ENCODE measurements at places on chromosomes 2 and 18. TPM values are rescaled to one million over a fixed set of nuclear protein-coding genes. Genes with fewer than 3 reads are reported as not detected.

GKN1 gene
- not detected for polyA plus RNA-seq

GRCh38 chr2:240429872-240430491 lies 5.5 kb upstream of the GPC1 start:
- H3K36me3 ChIP-seq = no peaks in the 10 kb centered on the region
- peaks cover 17% of the 10 kb centered on the region for H3K27me3 ChIP-seq
- DNase-seq = no peak
- H3K4me3 ChIP-seq = no peak overlapping the region
- H3K27ac ChIP-seq = no peak overlapping the region

GPR17 gene
- polyA plus RNA-seq = not detected

GRCh38 chr2:117169036-117169765 lies 645.3 kb upstream of the DDX18 start:
- DNase-seq = no peak
- no peaks in the 10 kb centered on the region for H3K36me3 ChIP-seq
- no peaks in the 10 kb centered on the region for H3K27me3 ChIP-seq

- no peak overlapping the region for H3K4me3 ChIP-seq
- H3K27me3 ChIP-seq = no peaks in the 10 kb centered on the region
- no peak overlapping the region for H3K27ac ChIP-seq
- no peak for DNase-seq
Observed at GRCh38 chr2:9497017-9497416, 22.7 kb downstream of the IAH1 start.

DNA sequence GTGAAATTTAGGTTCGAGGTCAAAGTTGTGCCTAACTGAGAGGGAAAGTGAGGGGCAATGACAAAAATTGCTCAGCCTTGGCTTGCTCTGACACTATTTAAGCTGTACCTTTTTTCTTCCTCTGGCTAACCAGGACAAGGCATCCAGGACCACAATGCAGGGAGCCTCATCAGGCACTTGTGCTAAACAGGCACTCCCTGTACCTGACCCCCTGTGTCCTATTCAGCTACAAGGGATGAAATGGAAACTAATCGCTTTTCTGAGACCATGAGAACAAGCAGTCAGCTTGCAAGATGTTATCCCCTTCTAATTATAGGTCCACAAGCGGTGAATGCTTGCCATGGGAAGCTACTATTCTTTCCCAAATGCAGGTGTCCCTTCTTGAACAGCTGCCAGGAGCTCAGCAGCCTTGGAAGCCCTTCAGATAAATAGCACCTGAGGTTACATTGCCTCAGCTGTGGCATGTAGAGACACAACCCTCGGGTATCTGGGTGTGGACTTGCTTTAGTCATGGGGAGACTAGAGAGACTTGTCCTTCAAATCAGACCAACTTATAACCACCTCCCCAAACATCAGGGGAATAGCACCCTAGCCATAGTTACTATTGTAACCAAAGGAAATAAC lies 19.1 kb upstream of the ITGA6 start:
- DNase-seq = no peak
- H3K27ac ChIP-seq = no peak overlapping the region
- H3K4me1 ChIP-seq = no peaks in the 10 kb centered on the region

GRCh38 chr2:9596621-9597311 lies 34.0 kb downstream of the YWHAQ start:
- DNase-seq = no peak
- H3K4me1 ChIP-seq = peaks cover 14% of the 10 kb centered on the region
- peak overlapping the region; percentile 28 for H3K27ac ChIP-seq
- no peak overlapping the region for H3K4me3 ChIP-seq

CNDP1 gene
- not detected for polyA plus RNA-seq

KYNU gene
- 132 TPM for polyA plus RNA-seq

DNA sequence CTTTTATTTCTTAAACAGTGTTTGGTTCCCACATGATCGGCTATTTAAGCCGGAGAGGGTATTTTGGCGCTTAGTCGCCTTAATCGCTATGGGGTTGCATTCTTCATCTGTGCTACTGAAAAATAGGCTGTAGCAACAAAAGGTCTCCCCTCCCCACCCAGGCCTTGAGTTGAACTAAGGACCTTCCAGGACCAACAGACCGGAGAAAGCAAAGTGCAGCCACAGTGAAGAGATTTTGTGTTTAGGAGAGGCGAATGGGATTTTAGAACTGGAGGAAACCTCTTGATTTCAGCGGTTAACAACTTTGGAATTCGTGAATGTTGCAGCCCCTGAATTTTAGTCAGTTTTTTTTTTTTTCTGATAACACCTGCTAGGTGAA lies 1.4 kb downstream of the ITGA6 start:
- H3K27ac ChIP-seq = no peak overlapping the region
- peak overlapping the region; percentile 43 for H3K4me3 ChIP-seq
- H3K4me1 ChIP-seq = peaks cover 11% of the 10 kb centered on the region
- H3K36me3 ChIP-seq = no peaks in the 10 kb centered on the region
- DNase-seq = no peak
- H3K27me3 ChIP-seq = peaks cover 77% of the 10 kb centered on the region
